ENCODE measurements at places on chromosomes 7 and 10.

GRCh38 chr10:930625-931325 lies 730 bp downstream of the LARP4B start:
- no peak for DNase-seq

GRCh38 chr7:84073186-84073875 lies 121.3 kb downstream of the SEMA3A start:
- DNase-seq: no peak

DNA sequence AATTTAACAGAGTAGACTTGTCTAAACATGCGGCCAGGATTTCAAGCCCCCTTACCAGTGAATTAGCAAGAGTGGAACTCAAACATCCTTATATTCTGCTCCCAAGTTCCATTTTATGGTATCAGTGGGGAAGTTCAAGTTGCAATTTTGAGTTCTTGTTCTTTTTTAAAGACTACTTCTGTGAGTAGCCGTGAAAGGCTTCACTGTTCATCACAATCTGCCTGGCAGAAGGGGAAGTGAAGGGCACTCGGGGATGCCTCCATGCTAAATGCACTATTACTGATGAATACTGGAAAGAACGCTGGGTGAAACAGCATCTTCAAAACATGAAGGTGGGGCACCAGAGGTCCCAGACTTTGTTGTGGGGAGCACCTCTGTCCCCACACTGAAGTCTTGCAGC lies 22.4 kb upstream of the FGL2 start:
- DNase-seq: no peak

DNA sequence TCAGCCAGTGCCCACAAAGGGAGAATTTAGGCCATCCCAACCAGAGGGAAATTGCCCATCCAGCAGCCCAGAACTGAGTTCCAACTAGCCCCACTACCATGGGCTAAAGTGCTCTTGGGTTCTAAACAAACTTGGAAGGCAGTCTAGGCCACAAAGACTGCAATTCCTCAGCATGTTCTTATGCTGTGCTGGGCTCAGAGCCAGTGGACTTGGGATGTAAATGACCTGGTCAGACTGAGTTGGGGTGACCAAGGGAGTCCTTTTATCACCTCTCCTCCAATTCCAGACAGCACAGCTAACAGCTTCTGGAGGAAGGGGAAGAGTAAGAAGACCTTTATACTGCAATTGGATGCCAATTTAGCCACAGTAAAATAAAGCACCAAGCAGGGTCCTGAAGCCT lies 607.2 kb upstream of the KCND2 start:
- no peak for DNase-seq

GRCh38 chr10:78415111-78415510 lies 381.4 kb downstream of the RPS24 start:
- no peak for DNase-seq

GRCh38 chr7:37690206-37690605 lies 6.6 kb downstream of the GPR141 start:
- no peak for DNase-seq

DNA sequence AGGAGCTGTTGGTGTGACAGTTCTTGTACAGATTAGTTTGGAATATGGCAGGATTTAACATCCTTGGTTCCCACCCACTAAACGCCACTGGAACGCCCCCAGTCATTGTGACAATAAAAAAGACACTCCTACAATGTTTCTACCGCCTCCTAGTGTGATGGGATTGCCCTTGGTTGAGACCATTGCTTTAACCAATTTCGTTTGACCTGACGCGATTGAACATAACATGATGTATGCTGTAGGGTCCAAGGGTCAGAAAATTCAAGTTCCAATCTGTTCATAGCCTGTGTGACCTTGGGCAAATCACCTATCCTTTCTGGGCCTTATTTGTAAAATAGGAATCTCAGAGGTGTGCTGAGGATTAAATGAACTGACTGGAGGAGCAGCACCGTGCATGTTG lies 12.5 kb downstream of the MXI1 start:
- DNase-seq: no peak

DNA sequence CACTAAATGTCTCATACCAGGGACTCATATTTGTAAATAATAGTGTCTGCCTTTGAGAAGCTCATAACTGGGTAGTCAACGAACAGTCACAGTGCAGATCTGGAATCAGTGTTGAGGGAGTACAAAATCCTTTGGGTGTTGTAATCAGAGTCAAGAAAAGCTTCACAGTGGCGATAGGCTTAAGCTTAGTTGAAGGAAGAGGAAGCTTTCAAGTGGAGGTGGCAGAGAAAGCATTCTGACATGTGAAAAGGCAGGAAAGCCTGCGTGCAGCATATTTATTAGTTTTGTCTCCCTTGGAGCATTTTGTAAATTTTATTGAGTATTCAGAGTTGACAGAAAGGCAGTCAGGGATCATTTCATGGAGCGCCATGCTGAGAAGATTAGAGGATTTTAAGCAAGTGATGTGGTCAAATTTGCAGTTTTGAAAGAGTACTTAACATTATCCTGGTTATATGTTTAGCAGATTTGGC lies 104.9 kb downstream of the ADK start:
- no peak for DNase-seq

Measured in stimulated activated CD4-positive, alpha-beta T cell treated with anti-CD3 and anti-CD28 coated beads, Interleukin-1b, Interleukin-23, amount 100 ng/mL, for 24 hours (primary cell).